ENCODE measurements at places on chromosomes 12 and 14.

- no peak for DNase-seq
These were observed 207.5 kb upstream of the RTL1 start for GRCh38 chr14:101110729-101111619.

GRCh38 chr12:124651516-124652273 lies 84.3 kb upstream of the NCOR2 start:
- DNase-seq: no peak

DNA sequence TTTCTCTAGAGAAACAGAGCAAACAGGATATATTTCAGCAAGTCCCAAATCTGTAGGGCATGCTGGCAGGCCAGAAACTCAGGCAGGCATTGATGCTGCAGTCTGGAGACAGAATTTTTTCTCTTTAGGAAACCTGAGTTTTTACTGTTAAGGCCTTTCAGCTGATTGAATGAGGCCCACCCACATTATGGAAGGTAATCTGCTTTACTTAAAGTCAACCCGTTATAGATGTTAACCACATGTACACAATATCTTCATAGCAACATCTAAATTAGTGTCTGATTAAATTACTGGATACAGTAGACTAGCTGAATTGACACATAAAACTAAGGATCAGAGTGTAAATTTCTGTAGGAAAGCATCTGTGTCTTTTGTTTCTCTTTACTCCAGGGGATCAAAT lies 65.2 kb downstream of the SRGAP1 start:
- DNase-seq: no peak

- no peak for DNase-seq
These were observed 56.2 kb downstream of the CRADD start for GRCh38 chr12:93733358-93733757.

- DNase-seq: no peak
These were observed at the start of gene ADCY6 for GRCh38 chr12:48788854-48789775. Gene ADCY6 (minus strand): TSS chr12:48789089. CDS start chr12:48783434, 5,655 bp downstream.

DNA sequence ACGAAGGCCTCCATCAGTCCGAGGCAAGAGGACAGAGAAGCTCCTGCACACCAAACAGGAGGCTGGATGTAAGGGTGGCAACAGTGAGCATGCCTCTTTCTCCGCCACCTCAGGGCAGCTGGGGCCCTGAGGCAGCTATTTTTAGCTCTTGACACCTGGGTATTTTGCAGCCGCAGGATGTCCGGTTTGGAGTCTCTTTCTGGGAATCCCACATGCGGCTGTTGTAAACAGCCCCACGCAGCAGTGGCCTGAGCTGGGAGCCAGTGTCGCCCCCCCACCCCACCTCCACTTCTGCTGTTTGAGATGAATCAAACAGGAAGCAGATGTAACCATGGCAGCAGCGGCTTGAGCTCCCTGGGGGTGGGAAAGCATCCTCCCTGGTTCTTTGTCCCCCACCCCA lies 11.7 kb downstream of the HDAC7 start:
- DNase-seq: peak; percentile 79

DNA sequence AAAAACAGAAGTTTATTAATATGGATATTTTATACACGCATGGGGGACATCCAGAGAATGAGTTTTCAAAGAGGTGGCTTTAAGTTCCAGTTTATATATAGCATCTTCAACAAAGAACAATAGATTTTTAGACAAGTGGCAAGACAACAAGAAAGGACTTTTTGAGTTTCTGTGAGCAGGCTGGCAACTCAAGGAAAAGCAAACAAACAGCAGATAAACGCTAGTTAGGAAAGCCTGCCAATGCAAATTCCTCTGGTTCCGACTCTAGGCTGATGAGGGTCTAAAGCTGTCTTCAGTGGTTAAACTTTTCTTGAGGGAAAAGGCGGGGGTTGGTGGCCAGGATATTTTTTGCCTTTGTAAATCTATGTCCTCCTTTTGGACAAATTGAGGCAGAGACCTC lies 78.4 kb upstream of the EEA1 start:
- DNase-seq: no peak

DNA sequence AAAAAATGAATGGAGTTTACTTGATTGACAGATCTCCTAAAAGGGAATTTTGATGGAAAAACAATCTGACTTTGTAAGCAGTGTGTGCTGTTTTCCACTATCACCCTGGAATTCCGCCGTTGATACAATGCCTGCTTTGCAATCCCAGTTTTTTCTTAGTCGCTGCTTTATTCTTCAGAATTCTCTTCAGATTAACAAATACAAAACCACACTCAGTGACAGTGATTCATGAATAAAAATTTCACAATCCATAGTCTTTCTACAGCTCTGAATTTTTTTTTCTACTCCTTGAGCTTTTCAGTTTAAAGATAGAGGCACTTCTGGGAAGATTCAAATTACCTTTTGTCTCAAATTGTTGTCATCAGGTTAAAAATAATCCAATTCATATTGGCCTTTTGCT lies 44.6 kb upstream of the KITLG start:
- DNase-seq: no peak

GRCh38 chr14:104593710-104594136 lies 10.8 kb downstream of the TMEM179 start:
- DNase-seq: no peak

DNA sequence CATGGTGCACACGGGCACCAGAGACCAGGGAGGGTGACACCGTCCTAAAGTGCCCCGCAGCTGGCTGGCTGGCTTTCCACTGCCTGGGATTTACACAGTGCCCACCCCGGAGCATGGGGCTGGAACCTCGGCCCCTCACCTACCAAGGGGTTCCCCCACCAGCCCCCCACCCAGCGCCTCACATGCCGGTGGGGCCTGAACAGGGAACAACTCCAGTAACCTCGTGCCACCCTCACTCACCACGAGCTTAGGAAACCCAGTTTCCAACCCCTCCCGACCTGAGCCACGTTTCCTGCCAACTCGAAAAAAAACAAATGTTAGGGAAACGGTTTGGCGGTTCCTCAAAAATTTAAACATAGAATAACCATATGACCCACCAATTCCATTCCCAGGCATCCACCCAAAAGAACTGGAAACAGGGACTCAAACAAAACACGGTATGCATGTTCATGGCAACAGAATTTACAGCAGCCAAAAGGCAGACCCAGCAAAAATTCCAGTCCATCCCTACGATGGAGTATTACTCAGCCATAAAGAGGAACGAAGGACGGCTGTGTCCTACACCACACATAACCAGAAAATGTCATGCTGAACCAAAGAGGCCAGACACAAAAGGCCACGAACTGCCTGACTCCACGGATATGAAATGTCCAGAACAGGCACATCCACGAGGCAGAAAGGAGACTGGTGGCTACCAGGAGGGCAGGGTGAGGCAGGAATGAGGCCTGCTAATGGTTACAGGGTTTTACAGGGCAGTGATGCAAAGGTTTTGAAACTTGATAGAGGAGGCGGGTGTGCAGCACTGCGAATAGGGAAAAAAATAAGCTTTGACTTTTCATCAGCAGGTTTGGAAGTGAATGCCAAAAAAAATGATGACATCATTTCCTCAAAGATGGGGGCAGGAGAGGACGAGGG lies 68.9 kb downstream of the NCOR2 start:
- DNase-seq: no peak

- DNase-seq: no peak
These were observed 103.8 kb downstream of the CCDC92 start for GRCh38 chr12:123868791-123869190.

- no peak for DNase-seq
These were observed 246.4 kb downstream of the EGLN3 start for GRCh38 chr14:33704481-33704880.

GRCh38 chr12:39431797-39432196 lies 11.1 kb downstream of the KIF21A start:
- no peak for DNase-seq

DNA sequence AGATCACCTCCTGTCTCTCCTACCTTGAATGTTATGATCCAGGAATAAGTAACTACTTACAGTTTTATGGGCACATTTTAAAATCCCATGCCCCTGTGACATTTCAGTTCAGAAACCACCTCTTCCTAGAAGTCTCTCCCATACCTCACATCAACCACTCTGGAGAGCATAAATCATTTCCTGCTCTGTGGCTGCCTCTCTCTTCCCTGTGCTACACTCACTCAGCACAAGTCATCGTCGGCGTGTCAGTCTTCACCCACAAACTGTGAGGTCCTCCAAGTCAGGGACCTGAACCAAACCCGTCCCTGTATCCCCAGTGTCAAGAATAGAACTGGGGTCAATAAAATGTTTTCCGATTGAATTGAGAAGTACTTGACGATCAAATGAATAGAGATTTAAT lies 863.3 kb downstream of the BCL11B start:
- DNase-seq: no peak

DNA sequence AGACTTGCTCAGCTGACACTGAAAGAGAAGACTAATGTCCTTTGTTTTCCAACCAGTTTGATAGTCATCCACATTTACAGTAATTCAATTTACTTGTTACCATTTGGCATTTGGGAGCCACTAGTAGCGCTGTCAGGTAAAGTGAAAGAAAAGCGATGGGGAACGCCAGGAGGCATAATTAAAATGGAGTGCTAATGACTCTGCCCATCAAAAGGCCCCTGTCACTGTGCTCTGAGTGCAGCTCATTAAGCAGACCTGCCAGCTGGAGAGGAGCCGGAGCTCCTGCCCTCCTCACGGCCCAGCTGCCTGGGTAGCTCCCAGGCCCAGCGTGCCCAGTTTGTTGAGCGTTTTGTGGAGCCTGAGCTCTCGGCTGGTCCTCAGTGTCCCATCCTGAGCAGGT lies 463.6 kb upstream of the CCDC196 start:
- DNase-seq: no peak

GRCh38 chr14:76938092-76938500 lies 90.4 kb downstream of the IRF2BPL start:
- no peak for DNase-seq

- no peak for DNase-seq
These were observed 296.6 kb upstream of the KITLG start for GRCh38 chr12:88876857-88877256.

GRCh38 chr12:121232163-121232562 lies 22.2 kb downstream of the P2RX4 start:
- no peak for DNase-seq

- no peak for DNase-seq
These were observed 8.6 kb downstream of the AK7 start for GRCh38 chr14:96400495-96400894.

DNA sequence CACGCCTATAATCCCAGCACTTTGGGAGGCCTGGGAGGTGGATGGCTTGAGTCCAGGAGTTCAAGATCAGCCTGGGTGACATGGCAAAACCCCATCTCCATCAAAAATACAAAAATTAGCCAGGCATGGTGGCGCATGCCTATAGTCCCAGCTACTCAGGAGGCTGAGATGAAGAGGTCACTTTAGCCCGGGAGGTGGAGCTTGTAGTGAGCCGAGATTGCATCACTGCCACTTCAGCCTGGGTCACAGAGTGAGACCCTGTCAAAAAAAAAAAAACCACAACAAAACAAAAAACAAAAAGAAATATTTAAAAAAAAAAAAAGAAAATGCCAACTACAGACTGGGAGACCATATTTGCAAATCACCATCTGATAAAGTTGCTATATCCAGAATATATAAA lies 17.5 kb downstream of the WDR89 start:
- DNase-seq: no peak

GRCh38 chr12:115872212-115872611 lies 405.3 kb downstream of the MED13L start:
- DNase-seq: no peak

GRCh38 chr12:21648378-21648777 lies 9.3 kb downstream of the LDHB start:
- DNase-seq: no peak

- DNase-seq: no peak
These were observed 212.4 kb upstream of the FLRT2 start for GRCh38 chr14:85317491-85318021.

- peak; percentile 70 for DNase-seq
These were observed 672 bp downstream of the RDH11 start for GRCh38 chr14:67694791-67695393.

DNA sequence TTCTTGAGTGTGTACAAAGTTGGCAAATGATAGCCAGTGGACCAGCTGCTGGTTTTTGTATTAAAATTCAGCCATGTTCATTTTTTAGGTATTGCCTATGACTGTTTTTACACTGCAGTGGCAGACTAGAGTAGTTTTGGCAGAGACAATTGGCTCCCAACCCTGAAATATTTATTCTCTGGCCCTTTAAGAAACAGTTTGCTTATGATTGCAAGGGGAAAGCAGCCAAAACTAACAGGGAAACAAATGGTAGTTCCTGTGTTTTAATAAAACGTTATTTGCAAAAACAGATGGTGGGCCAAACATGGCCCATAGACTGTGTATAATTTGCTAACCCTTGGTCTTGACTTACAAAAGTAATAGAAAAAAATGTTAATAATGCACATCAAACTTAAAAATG lies 110.2 kb downstream of the ALX1 start:
- no peak for DNase-seq

DNA sequence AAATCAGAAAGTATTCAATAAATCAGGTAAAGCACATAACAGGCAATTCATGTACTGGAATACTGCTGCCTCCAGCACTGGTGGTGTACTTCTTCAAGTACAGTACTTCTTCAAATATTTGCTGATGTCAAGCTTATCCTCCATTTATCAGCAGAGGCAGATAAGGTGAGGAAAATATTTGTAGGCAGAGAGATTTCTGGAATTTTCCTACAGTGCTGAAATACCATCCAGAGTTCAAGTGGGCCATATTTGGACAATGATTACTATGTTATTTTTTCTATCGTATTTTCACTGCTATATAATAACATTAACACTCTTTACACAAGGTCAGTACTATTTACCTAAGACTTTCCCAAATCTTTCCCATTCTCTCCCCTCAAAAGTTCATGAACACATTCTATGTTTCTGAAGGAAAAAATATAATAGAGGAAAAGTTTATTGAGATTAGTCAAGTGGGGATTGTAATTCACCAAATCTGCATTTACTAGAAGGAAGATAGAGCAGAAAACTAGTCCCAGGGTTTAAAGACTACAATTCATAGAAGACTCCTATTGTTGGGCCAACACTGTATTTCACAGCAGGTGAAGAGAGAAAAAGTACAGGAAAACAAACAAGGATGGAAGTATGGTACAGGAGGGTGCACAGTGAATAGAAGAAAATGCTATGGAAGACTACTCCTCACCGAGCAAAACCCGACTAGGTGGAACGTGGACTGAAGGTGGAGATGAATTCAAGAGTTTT lies 141.1 kb downstream of the PAWR start:
- no peak for DNase-seq

- no peak for DNase-seq
These were observed 24.6 kb upstream of the YBX3 start for GRCh38 chr12:10747730-10748129.

- peak; percentile 47 for DNase-seq
These were observed 58.6 kb downstream of the ZFP36L1 start for GRCh38 chr14:68734231-68734732.

- no peak for DNase-seq
These were observed 404.2 kb downstream of the DAD1 start for GRCh38 chr14:22184830-22185168.

DNA sequence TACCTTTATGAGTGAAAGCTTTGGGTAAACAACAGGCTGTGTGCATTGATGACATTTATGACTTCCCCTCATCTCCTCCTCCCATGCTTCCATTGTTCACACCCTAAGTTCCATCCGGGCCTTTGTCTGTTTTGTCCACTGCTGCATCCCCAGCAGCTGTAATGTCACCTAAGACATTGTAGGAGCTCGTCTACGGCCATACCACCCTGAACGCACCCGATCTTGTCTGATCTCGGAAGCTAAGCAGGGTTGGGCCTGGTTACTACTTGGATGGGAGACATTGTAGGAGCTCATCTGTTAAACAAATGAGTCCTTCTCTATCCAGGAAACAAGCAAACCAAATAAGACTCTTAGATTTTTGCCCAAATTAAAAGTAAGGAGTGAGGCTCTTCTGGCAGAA lies 40.4 kb upstream of the SYCP3 start:
- DNase-seq: no peak

GRCh38 chr14:51593397-51593796 lies 58.3 kb upstream of the FRMD6 start:
- DNase-seq: no peak

- peak; percentile 10 for DNase-seq
These were observed 6.1 kb upstream of the KRT74 start for GRCh38 chr12:52579468-52580465.
